NCI-H2081 treated with DMSO at 0.1 percent for 48 hours (cell line): ENCODE measurements at places on chromosomes 1 and 21.

- no peak for DNase-seq
Observed at GRCh38 chr1:55725378-55725777, 510.2 kb upstream of the USP24 start.

GRCh38 chr1:12764016-12764415 lies 9.5 kb upstream of the PRAMEF12 start:
- DNase-seq, result no peak

GRCh38 chr1:11615090-11615489 lies 39.1 kb downstream of the FBXO2 start:
- no peak for DNase-seq

- DNase-seq, result no peak
Observed at GRCh38 chr21:32884062-32884461, 112.5 kb upstream of the PAXBP1 start.

GRCh38 chr21:34019402-34019801 lies 54.0 kb upstream of the MRPS6 start:
- no peak for DNase-seq

DNA sequence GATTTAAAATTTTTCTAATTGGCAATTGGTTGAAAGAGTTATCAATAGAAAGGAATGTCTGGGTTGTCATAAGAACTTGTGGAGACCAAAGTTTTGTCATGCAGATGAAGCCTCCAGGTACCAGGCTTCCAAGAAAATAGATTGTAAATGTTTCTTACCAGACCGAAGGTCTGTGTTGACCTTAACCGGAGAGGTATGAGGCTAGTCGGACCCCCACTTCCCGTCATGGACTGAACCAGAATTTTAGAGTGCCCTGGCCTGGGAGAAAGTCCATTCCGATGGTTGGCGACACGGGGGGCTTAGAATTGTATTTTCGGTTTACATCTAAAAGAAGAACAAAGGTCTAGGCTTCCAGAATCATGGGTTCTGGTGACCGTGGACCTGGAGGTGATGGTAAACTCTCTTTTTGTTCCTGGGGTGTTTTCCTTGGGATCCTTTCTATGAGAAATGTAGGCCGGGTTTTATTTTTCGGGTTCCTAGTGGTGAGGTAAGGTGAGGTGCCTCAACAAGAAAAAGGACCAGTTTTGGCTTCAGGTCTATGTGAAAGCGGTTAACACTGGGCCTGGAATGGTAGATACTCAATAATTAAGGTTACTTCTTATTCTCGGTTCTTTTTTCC lies 405 bp upstream of the UHMK1 start:
- DNase-seq, result no peak

GRCh38 chr1:94259635-94260289 lies 22.4 kb upstream of the ARHGAP29 start:
- DNase-seq, result no peak

DNA sequence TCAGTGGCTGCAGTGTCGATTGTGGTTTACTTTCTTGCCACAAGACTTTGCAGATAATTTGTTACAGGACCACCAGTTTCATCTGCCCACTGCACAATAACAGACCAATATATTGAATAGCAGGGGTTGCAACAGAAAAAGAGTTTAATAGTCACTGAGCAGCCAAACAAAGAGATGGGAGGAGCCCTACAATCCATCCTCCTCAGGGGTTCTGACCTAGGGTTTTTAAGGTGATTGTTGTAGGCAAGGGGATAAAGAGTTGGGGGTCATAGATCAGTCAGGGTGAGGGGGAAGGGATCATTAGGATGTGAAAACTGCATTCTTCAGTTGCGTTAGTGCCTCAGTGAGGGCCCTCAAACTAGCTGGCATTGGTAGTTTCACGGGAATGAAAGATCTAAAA lies 110.7 kb upstream of the OLFM3 start:
- DNase-seq, result no peak

DNA sequence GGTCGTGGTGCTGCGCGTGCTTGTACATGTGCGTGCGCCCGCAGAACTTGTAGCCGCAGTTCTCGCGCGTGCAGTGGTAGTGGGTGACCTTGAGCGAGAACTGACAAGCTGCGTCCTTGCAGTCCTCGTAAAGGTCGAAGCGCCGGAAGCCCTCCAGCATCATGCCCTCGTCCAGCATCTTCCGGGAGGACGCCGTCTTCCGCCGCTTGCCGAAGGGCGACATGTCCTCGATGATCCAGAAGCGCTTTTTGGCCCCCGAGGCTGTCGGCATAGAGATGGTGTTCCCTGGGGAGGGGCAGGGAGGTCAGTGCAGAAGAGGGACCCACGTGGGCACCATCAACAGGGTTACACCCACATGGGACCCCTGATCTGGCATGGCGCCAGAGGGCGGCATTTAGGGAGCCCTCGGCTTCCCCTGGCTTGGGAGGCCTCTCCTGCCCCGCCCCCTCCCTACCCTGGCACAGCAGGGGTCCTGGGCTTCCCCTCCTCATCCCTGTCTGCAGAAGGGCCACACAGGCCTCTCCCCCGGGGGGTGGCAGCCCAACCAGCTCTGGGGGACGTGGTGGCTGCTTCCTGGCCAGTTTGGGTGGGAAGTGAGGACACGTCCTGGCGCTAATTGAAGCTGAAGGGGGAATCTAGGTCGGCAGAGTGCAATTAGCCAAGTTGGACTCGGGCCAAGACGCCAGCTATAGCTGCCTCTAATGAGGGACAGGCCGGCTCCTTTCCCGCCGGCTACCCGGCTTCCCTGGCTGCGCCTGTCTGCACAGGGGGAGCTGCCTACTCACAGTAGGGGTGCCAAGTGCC lies 156.5 kb downstream of the CASZ1 start:
- peak; percentile 11 for DNase-seq

GRCh38 chr21:18744840-18745239 lies 341.3 kb upstream of the TMPRSS15 start:
- no peak for DNase-seq

DNA sequence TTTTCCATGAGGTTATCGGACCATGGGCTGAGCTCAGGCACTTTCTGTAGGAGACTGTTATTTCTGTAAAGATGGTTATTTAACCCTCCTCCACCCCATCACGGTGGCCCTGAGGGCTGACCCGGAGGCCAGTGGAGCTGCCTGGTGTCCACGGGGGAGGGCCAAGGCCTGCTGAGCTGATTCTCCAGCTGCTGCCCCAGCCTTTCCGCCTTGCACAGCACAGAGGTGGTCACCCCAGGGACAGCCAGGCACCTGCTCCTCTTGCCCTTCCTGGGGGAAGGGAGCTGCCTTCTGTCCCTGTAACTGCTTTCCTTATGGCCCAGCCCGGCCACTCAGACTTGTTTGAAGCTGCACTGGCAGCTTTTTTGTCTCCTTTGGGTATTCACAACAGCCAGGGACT lies 2.6 kb upstream of the CCDC28B start:
- DNase-seq, result no peak

DNA sequence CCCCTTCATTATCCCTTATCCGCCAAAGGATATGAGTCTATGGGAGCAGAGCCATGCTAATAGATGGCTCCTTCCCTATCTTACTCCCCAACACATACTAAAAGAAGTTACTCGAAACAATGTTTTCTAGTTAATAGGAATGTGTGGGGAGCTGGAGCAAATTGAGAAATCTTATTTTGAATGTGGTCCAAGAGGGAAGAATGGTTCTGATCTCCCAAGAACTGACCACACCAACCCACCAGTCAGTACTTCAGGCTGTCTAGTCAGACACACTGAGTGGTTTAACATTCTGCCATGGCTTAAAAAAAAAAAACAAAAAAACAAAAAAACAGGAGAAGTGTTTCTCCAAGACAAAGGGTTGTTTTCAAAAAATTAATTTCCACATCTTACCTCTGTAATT lies 31.5 kb upstream of the DNASE2B start:
- DNase-seq, result no peak

- no peak for DNase-seq
Observed at GRCh38 chr1:174740249-174740968, 259.3 kb upstream of the CACYBP start.

DNA sequence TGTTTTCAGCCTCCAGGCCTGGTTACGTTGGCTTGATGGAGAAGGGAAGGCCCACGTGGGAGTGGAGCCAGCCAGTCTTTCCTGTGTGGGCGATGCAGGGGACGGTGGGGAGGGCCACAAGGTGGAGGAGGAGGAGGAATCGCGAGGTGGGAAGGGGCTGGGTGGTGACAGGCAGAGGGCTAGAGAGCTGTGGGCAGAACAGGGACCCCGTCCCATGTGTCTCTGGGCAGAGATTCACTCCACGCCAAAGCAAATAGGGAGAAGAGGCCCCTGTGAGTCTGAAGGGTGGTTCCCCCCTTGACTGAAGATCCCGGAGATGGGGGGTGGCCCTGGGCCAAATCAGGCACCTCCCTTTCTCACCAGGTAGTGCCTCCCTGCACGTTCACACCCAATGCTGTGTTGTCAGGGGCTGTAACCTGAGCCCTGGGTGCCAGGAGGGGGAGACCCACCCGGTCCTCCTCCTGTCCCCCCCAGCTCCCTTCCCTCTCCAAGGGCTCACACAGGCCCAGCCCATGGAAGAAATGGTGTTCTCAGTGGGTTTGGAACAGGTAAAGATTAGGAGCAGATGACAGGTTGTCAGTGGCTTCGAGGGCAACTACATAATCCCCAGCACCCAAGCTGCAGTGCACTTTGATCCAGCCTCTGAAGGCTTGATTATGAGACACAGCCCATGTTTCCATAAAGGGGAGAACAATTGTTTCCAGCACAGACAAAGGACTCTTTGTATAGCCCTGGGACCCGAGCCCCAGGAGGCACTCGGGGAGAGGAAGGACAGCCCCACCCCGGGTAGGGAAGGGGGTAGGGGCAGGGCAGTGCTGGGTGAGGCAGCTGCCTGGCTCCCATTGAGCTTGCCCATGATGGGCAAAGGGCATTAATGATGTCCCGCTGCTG lies 37.7 kb upstream of the GPR37L1 start:
- DNase-seq, result peak; percentile 93

DNA sequence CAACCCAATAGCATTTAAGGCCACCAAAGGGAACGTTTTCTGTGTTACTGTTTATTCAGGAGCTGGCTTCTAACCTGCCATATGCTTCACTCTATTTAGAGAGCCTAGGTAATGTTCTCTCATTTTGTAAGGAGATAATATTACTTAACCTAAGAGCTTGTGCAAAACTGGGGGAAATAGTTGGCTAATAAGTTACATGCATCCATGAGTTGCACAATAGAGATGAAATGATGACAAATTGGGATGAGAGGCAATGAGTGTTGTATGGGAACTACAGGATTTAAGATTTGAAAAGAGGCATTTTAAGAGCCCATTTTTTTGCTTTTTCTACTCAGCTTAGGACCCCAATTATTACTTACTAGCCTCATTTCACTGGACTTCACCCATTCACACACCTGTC lies 151.0 kb downstream of the ST6GALNAC3 start:
- no peak for DNase-seq

DNA sequence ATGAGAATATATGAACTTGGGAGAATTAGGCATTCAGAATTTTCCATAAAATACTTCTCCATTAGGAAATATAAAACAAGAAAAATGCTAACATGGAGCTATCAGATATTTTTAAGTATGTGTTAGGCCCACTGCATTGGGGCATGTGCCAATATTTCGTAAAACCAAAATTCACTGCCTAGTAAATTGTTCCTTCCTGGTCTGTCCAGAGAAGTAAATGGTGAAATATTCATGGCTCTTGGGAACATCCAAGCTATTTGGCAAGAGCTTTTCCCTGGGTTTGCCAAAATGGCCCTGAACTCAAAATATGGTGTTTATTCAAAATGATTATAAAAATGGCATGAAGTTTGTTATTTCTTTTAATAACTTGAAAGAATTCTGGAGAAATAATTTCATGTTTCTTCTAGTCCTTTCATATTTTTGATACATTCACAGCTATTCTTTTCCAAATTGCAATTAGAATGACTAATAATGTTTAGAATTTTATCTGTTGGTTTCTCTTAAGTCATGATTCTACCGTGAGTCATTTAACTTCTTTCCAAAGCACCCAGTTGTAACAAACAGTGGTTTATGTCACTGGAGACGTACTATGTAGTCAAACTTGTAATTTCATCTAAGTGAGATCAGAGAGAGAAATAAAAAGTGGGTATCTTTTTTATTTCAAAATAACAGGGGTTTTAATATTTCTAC lies 25.7 kb upstream of the SLC19A2 start:
- DNase-seq, result no peak

DNA sequence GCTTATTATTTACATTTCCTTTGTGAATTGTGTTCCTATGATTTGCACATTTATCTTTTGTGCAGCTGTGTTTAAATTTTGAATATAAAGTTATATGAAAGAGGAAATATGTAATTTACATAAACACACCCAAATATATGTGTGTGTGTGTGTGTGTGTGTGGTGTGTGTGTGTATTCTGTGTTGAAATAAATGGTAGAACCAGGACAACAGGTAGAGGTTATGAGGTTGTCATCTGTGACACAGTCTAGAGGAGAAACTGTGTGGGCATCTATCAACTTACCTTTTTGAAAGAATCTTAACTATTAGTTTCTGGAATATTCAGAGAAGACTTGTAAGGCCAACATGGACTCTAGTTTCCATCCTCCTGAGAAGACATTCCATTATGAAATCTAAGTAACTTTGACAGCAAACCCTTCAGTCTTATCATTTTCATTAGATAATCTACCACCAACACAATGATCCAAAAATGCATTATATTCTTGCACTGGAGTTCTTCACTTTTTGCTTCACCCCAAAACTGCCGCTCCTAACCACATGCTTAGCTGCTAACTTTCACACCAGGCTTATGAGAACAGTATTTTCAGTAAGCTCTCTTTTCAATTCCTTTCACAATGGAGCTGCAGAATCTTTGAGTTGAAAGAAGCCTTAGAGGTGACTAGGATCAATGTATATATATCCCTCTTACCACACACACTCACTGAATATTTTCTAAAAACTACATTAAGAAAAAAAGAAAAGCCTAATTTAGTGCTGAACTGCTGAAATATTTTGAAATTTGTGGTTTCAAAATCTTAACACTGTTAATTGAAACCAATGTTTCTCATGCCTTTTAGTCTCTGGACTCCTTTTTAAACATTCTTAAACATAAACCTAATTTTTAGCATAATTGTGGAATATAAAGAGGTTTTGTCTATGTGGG lies 21.8 kb downstream of the PTPRC start:
- DNase-seq, result no peak

- DNase-seq, result no peak
Observed at GRCh38 chr1:158506369-158506987, 34.5 kb downstream of the OR10R2 start.

DNA sequence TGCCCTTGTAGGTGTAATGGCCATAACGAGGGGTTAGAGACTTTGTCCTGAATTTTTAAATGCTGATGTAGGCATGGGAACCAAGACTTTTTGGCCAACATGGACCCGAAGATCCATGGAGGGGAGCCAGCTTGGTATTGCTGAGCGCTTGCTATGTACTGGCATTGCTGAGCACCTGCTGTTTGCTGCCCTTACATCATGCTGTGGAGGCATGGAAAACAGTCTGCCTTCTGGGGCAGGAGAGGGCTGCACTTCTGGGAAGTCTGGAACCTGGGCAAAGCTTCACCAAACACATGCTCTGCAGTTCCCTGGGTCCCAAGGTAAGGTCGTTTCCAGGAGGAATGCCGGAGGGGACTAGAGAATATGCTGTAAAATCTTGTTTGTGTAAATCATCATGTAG lies 86.3 kb upstream of the CNIH3 start:
- DNase-seq, result no peak
